NCI-H1930 (cell line): ENCODE measurements at places on chromosomes 1 and 21.

- no peak for DNase-seq
Observed at GRCh38 chr1:224433041-224433691, 1.4 kb downstream of the WDR26 start.

DNA sequence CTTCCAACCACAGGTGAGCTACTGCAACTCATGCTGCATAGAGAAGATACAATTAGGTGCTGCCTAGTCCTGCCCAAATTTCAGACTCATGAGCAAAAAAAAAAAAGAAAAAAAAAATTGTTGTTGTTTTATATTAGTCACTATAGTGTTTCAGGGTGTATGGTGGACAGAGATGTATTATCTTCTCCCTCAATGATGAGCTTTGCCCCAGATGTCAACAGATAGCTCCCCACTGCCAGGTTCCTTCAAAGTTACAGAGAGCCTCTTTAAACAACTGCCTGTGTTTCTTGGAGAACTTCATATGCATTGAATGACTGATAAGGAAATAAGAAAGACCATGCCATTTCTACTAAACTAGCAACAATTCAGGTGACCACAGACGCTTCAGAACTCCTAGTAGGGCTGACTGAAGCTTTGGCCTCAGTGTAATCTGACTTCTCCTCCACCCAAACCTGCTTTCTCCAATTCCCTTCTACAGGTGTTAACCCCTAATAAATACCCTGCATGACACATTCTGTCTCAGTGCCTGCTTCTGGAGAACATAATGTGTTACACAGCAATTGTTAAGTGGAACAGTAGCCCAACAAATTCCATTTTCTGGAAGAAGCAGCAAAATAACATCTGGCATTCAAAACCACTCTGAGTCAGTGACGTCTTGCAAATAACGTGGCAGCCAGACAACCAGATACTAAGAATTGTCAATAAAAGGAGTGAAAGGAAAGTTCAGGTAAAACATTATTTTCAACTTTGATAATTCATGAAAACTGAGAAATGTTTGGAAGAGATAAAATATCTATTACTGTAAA lies 147.7 kb downstream of the CDC42BPA start:
- no peak for DNase-seq

GRCh38 chr1:119773711-119774241 lies 5.1 kb upstream of the HMGCS2 start:
- no peak for DNase-seq

- DNase-seq: no peak
Observed at GRCh38 chr1:147613506-147613905, 56.8 kb downstream of the ACP6 start.

- DNase-seq: no peak
Observed at GRCh38 chr1:5976726-5977493, 15.3 kb downstream of the NPHP4 start.

GRCh38 chr1:53572065-53572814 lies 113.0 kb downstream of the DMRTB1 start:
- no peak for DNase-seq

DNA sequence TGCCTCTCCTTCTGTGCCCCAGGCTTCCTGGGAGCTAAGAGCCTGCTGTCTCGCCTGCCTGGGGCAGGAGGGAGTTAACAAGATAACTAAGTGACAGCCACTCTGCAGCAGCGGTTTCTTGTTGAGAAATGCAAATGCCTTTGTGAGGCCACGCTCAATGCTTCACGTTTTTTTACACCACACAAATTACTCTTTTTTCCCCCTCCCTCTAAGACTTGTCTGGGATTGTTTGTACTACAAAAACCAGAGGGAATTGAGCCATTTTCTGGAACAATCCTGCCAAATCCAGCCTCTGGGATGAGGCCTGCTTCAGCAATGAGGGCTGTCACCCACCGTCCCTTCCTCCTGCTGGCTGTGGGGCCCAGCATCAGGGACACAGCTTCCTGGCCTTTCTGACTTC lies 119.6 kb downstream of the ACTL8 start:
- DNase-seq: no peak

GRCh38 chr1:78519446-78519845 lies 28.7 kb downstream of the PTGFR start:
- no peak for DNase-seq

- DNase-seq: no peak
Observed at GRCh38 chr1:61287014-61287413, 204.7 kb downstream of the NFIA start.

DNA sequence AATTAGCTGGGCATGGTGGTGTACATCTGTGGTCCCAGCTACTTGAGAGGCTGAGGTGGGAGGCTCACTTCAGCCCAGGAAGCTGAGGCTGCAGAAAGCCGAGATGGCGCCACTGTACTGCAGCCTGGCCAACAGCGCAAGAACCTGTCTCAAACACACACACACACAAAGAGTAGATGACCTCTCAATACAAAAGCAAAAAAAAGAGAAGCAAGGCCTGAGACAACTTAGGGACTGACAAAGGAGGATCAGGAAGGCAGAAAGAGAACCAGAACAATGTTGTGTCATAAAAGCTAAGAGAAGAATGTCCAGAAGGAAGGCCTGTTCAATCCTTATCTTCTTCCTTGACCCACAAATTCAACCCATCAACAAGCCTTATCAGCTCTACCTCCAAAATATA lies 18.5 kb downstream of the WASF2 start:
- no peak for DNase-seq

GRCh38 chr1:235946571-235946981 lies 79.9 kb upstream of the LYST start:
- no peak for DNase-seq

DNA sequence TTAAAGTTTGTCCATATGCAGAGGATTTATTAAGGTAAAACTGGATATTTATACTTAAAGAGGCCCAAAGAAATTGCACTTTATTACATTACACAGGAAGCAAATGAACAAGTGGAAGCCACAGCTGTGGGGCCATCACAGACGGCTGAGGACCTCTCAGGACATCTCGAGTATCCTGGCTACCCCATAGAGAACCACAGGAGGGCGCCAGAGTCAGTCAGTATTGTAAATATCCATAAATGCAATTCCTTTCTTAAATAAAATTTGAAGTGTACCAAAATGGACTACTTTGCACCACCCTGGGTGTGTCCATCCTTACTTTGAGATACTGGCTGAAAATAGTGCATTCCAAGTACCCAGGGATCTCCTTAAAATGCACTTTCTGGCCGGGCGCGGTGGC lies 257.2 kb downstream of the MRPL39 start:
- no peak for DNase-seq

DNA sequence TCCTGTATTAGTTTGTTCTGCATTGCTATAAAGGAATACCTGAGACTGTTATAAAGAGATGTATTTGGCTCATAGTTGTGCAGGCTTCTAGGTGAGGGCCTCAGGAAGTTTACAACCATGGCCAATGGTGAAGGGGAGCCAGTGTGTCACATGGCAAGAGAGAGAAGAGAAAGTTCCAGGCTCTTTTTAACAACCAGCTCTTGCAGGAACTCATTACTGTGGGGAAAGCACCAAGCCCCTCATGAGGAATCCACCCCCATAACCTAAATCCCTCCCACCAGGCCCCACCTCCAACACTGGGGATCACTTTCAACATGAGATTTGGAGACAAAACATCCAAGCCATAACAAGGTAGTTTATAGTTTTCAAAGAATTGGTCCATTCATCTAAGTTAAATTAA lies 5.0 kb upstream of the MEAF6 start:
- DNase-seq: no peak

DNA sequence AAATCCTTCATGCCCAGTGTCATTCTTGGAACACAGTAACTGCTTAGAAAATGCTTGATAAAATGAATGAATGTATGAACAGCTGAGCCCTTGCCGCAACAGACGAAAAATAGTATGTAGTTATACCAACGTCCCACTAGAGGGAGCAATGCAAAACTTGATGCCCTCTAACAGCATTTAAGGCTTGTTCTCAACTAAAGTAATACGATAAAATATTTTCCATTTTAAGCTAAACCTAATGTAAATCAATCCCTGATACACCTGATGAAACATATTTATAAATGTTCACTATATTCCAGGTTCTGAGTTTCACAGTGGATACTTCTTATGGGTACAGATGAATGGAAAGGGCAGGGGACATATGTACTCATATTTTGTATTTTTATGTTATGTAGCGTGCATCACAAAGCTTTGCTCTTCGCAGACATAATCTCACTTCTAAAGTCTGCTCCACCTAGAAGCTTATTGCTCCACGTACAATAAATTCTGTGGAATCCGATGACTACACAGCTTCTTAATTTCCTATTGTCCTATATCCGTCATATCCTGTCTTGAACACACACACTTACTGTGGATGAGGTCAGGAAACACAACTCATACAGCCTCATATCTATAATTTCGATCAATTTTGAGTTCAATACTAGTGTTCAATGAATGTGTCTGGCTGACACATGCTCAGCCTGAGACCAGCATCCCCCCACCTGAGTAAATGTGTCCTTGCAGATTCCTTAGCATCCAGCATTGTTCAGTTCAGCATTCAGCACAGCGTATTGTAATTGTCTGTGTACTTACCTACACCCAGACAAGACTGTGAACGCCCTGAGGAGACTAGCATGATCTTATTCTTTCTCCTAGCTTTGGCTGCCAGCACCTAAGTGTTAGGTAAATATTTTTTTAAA lies 4.4 kb upstream of the UTP25 start:
- peak; percentile 12 for DNase-seq
